ENCODE measurements at places on chromosomes 16 and 17.

GRCh38 chr17:34859652-34860051, 101.6 kb downstream of the CCT6B start:
- no peak for DNase-seq

GRCh38 chr16:78309763-78310162, 210.3 kb downstream of the WWOX start:
- DNase-seq = no peak

- no peak for DNase-seq
These were observed 2.5 kb upstream of the SMPD3 start for GRCh38 chr16:68450741-68451255.

DNA sequence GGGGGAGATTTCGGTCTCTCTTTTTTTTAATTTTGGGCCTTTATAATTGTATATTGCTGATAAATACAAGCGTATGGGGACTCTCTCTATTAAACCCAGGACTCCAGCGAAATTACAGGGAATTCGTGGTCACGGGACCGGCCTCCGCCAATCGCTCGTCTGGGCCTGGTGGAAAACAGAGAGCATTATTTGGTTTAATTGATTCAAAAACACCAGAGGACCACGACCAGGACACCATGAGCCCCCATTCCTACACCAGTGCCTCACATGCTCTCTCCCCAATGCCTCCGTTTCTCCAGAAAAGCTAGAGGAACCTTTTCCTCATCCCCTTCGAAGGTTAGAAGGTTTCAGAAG, at the start of gene HOXB2:
TSS of gene HOXB2 (minus strand) at position 88 of the 354 bp plus-strand sequence. CDS start 198 bp downstream, outside the sequence.
- no peak for DNase-seq

- no peak for DNase-seq
These were observed 141.5 kb upstream of the MED13 start for GRCh38 chr17:62206550-62206949.

GRCh38 chr16:17817260-17817659, 346.5 kb upstream of the XYLT1 start:
- DNase-seq = no peak

GRCh38 chr16:75599452-75600277, 23.4 kb downstream of the ADAT1 start:
- no peak for DNase-seq

DNA sequence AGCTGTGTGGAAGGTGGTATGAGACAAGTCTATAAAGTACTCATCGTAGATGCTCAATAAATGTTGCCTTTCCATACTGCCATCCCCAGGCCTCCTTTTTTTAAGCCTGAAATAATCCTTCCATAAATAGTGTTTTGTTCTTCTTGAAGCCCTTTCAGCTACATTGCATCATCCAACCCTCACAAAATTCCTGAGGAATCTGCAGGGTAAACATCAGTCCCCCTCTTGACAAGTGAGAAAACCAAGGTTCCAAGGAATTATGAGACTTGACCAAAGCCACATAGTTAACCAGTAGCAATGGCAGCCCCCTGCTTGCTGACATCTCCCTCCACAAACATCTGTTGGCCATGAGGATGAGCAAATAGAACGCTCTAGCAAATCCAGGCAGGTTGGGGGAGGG, 89.7 kb upstream of the CCL1 start:
- DNase-seq = no peak

- no peak for DNase-seq
These were observed 16.7 kb downstream of the SALL1 start for GRCh38 chr16:51134269-51134812.

DNA sequence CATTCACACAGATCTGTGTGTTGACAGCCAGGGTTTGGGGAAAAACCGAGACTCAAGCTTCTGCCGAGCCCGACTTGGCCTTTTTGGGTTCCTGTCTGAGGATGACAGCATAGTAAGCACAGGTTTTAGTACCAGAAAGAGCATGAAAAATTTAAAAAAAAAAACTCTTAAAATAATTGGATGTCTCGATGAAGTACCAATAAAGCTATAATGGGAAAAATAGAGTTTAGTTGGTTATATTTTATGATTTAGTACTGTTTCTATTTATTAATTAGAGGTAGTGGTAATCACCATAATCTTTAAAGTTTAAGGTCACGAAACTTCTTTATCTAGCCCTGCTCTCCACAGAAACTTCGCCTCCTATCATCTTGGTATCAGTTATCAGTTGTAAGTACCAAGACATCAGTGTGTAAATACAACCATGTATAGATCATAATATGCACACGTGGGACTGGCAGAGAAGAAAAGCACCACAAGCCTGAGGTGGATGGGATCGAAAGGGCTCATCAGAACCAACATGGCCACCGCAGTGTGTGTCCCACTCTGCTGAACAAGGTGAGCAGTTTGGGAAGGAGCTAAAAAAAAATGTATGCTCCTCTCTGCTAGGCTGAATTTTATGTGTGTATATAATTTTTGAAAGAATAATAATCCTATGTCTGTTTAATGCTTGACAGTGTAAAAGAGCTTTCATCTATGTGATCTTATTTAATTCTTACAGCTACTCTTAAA, 14.4 kb upstream of the EEF2K start:
- DNase-seq = no peak

DNA sequence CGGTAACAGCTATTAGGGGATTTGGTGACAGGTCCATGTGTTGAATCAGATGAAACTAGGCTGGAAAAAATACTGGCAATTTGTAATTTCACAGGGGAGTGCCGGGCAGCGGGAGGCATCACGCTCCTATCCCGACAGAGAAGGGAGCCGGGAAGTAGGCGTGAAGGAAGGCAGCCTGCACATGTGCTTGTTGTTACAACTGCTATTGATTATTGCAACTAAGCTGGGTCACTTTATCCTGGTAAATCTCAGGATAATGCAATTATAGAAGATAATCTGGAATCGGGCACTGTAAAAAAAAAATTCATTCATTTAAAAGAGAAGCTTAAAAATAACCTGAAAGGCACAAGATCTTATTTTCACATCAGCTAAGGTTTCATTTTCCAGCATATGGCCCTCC, 180.6 kb downstream of the FOXL1 start:
- no peak for DNase-seq

GRCh38 chr17:1002412-1002753, 5.5 kb downstream of the TIMM22 start:
- no peak for DNase-seq

- DNase-seq = no peak
These were observed 57.0 kb downstream of the PITPNC1 start for GRCh38 chr17:67434061-67434525.
